ENCODE measurements at places on chromosomes 11 and 22. TPM values are rescaled to one million over a fixed set of nuclear protein-coding genes. Genes with fewer than 3 reads are reported as not detected.

The LUZP2 gene
- 2.4 TPM for total RNA-seq

The ART1 gene
- total RNA-seq: not detected

The MGAT3 gene
- total RNA-seq: 0.54 TPM

The MUC2 gene
- total RNA-seq: not detected

The CRYBB3 gene
- total RNA-seq: not detected

The C22orf23 gene
- under 0.01 TPM for total RNA-seq

The VSIG2 gene
- total RNA-seq: under 0.01 TPM

The OR8D4 gene
- not detected for total RNA-seq

The F2 gene
- total RNA-seq: not detected

The APOA5 gene
- not detected for total RNA-seq

The KRTAP5-10 gene
- not detected for total RNA-seq

The C11orf52 gene
- 8.1 TPM for total RNA-seq

The UPK3A gene
- total RNA-seq: not detected
